Posterior cingulate gyrus (tissue), 11 donors: ENCODE measurements at places on chromosomes 7 and 10.

DNA sequence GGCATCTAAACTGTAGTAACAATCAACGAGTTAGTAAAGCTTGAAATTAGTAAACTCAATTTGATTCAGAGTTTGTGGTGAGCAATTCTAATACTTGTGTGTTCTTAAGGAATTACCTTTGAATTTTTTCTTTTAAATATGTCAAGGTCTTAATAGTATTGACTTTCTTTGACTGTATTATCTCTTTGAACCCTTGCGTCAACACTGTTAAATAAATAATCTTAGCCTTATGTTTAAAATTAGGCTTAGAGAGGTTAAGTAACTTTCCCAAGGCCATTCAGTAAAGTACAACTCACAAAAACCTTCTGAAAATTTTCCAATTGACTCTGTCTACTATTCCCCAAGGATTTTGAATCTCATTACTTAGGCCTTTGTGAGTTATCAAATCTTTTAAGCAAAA, 716.4 kb downstream of the NRG3 start:
- DNase-seq = no peak

GRCh38 chr10:44854693-44855350, 56.3 kb upstream of the TMEM72 start:
- DNase-seq = no peak

GRCh38 chr7:40316176-40316575, 181.4 kb downstream of the SUGCT start:
- no peak for DNase-seq

DNA sequence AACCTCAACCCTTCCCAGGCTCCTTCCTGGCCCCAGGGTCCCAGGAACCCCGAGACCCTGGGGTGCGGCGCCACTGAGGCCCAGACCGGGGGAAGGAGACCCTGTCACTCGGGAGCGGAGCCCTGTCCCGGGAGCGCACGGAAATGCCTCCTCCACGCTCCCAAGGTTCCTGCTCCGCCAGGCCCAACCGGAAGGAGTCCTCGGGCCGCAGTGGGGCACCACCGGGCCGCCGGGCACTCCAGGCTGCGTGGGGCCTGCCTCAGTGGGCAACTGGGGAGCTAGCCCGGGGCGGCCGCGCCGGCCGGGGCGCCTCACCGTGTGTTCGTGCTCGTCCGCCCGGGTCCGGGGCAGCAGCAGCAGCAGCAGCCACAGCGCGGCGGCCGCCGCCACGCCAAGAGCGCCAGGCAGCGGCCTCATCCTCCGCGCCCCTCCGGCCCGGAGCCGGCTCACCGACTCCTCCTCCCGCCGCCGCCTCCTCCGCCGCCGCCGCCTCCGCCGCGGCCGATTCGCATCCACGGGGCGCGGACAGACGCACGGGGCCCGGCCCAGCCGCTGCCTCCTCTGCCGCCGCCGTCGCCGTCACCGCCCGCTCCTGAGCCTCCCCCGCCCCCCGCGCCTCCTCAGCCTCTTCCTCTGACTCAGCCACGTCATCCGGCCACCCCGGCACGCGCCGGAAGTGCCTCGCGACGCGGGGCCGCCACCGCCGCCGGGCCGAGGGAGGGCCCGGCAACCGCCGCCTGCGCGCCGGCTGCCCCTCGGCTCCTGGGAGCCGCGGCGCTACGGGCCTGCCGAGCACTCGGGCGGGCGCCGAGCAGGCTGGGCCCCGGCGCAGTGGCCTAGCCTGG, at the start of gene TM9SF3:
Gene TM9SF3, minus strand, starts transcription at position 594 of the 845 bp plus-strand sequence. Its CDS starts 177 bp downstream, at position 417.
- peak; percentile 87 for DNase-seq

GRCh38 chr10:117550076-117550475, 7.5 kb downstream of the EMX2 start:
- no peak for DNase-seq
